ENCODE measurements at places on chromosomes 2 and 18.

DNA sequence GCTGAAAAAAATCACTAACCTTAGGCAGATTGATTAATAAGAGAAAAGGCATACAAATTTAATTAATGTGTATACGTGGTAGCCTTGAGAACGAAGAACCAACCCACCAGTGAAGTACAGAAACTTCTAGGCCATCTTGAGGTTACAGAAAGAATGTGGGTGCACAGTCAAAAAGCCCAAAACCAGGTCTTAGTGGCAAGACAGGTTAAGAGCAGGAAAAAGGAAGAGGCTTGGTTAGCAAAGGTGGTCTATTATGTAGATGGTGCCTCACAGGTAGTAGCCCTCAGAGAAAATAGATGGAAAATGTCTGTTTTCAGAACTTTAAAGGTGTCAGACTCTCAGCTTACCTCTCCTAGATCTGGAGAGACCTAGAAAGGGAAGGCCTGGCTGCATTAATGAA is 22.0 kb upstream of the SLC35G4 start:
- no peak for ATAC-seq

DNA sequence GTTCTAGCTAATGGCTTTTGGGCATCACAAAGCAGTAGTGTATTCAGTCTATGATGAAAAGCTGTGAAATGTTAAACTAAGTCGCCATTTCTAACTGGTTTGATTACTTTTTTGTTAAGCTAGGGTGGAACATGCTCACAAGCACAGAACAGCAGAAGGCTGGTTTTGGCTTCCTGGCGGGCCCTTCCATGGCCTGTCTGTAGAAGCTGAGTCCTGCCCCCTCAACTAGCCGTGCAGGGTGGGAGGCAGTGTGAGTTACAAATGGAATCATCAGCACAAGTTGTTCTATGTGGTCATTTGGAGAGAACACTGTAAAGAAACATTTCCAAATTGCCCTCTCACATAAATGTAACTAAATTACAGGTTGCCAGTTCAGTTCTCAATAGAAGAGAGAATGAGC is 290.8 kb downstream of the ALPK2 start:
- peak; percentile 35 for ATAC-seq

DNA sequence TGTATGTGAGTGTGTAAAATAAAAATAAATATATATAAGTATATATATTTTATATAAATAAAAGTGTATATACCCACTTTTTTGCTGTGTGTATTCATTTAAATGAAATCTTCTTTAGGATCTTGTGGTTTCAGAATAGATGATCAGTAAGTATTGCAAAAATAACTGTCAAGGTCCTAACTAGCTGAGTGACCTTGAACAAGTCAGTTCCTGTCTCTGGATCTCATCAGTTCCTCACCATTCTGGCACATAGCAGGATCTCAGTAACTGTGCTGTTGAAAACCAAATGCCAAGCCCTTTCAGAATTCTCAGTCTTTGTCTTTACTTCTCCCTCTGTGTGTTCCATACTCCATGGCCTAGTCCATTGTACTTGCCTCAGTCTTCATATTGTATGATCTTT is 115.3 kb upstream of the CXCR4 start:
- no peak for ATAC-seq

- no peak for ATAC-seq
Measured at GRCh38 chr2:104975371-104975770, 62.5 kb upstream of the MRPS9 start.

DNA sequence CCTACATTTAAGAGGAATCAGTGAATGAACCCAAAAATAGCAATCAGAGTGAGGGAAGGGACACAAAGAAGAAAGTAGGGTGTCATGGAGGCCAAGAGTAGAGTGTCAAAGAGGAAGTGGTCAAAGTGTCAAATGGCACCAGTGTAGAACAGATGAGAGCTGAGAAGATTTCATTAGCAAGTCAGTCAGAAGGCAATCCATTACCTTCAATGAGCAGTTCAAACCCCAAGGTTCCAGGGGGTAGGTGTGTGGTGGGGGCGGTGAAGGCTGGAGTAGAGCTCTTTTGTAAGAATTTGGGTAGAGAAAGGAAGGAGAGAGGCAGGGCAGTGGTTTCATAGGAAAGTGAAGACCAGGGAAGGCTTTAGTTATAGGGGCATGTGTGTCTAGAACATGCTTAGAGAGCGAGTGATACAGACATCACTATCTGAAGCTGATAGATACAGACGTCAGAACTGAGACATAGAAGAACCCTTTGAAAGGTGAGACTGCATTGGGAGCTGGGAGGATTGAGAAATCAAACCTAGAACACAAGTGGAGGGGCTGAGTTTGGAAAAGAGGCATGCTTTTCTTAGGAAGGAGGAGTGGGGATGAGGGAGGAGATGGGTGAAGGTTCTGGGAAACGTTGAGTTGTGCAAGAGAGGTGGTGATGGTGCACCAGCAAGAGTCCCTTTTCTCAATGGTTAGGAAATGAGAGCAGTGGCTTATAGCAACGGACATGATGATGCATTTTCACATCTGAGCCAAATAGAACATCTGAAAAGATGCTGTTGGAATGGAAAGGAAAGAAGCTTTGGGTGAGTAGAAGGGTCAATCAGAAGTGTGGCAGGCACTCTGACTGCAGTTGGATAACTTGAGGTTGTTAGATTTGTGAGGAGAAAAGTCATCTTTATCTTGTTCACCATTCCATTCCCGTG is 48.9 kb upstream of the IL1RL1 start:
- ATAC-seq: no peak

GRCh38 chr2:42102024-42102590 is 54.3 kb downstream of the PKDCC start:
- ATAC-seq: peak; percentile 60

DNA sequence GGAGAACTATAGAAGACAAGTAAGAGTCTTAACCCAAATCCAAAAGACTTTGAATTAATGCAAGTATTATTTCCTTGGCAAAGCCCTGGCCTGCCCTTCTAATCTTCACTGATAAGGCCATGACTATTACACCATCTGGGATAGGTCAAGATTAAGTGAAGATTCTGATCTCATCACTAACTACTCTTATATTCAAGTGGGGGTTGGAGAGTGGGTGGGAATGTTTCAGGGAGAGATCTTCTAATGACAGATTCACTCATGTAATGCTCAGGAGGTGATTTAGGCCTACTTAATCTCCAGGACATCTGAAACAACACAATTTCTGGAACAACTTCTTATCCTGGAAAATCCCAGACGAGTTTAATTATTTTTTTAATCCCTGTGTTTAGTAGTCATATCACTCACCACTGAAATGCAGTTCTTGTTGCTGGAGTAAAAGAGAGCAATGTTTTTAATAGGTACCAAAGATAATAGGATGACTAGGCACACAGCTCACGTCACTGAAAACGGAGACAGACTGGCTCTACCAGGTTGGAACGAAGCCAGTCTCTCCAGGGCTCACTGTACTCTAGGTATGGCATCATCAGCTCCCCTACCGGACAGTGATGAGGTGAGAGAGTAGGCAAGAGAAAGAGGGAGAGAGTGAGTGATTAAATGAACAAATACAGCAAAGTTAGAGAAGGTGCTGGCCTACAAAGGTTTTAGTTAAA is 133.1 kb downstream of the NCKAP5 start:
- peak; percentile 95 for ATAC-seq

- ATAC-seq: no peak
Measured at GRCh38 chr18:42156281-42156680, 201.2 kb downstream of the PIK3C3 start.

DNA sequence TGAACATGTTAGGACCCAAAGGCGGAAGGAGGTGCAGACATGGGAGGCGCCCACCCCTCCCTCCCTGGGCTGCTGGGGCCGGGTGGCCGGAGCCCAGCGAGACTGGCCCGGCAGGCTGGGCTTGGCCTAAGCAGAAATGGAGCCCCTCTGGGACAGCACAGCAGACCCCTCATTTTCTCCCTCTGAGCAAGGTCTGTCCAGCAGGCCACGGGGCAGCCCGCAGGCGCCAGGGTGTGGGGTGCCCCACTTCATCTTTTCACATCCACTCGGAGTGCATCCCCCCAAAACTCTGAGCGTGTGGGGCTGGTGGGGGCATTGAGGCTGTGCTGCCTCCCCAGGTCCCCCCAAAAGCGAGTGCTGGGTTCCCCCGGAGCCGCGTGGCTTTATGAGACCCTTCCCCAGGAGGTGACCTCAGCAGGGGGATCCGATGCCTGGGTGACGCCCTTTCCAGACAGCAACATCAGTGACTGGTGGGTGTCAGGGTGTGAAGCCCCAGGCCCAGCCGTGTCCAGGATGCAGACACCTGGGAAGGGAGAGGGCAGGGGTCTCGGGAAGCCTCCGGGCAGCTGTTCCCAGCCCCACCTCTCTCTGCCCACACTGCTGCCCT is 36.7 kb upstream of the GPC1 start:
- ATAC-seq: no peak

DNA sequence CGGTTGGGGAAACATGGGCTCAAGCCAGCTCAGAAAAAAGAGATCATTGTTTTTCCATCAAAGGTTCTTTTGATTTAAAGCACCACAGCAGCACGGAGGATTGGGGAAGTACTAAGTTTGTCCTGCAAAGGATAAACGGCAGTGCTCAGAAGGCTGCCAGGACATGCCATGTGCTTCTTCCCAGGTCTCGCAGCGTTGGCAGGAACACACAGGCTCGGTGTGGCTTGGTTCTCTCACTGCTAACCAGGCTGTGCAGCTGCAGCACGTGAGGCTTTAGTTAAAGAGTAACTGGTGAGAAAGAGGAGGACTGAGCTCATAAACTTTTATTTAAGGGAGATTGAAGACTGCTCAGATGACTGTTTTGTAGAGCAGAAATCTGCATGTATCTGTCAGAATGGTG is 264.3 kb downstream of the TSN start:
- no peak for ATAC-seq

DNA sequence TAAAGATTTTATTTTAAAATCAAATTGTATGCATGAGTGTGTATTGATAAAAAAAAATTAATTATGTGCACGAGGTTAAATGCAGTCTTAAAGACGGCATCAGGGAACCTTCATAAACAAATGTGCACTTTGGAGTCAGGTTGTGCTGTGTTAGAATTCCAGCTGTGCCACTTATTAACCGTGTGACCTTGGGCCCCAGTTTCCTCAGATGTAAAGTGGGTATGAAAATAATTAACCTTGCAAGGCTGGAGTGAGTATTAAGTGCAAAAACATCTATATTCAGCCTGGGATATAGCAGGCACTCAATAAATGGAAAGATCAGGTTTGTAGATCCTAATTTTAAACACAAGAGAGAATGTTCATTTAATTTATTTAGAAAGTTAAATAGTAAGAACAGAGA is 14.5 kb upstream of the MYCN start:
- no peak for ATAC-seq

DNA sequence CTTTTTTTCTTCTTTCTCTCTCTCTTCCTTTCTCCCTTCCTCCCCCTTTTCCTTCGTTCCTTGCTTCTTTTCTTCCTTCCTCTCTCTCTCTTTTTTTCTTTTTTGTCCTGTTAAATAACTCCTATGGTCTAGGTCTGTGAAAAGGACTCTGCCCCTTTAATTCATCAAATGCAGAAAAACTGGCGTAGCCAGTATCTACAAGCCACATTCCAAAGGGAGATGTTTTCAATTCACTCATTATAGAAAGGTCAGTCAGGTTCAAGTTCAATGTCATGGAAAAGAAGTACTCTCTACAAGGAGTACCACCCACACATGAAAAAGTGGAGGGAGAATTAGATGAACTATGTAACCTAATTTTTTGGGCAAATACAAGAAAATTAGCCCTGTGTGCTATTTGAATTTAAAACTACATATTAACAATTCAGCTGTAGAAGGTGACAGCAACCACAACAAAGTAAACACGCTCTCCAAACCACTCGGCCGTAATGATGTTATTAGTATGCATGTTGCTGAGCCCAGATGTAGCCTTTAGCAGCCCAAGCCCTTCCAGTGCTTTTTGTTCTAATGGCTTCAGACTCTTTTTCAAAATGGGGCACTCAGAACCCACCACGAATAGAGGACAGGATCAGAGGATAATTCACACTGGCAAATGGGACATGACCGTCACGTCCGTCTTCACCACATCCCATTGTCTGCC is 735.4 kb upstream of the FANCL start:
- ATAC-seq: no peak

DNA sequence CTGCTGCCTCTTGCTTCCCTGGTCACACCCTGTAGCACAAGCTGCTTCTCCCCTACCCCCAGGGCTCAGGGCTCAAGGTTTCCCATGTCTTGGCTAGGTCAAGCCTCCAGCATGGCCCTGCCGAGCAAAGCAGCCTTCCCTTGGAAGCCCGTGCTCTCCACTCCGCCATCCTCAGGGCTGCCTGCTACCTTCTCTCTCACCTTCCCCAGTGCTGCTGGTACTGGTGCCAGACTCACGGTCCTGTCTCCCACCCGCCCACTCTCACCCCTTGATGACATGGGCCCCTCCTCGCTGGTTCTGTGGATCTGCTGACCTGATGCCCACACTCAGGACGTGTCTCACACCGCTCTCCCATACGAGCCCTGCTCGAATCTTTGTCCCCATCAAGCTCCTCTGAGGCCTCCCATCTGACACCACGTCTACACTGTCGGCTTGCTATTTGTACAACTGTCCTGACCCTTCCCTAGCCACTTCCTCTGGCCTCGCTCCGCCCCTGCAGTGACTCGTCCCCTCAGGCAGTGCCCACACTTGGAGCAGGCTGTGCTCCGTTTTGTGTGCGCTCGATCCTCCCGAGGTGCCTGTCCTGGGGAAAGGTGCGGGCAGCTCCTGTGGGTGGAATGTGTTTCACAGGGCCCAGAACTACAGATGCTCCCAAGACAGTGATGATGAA is 49.9 kb downstream of the ZAP70 start:
- ATAC-seq: no peak

DNA sequence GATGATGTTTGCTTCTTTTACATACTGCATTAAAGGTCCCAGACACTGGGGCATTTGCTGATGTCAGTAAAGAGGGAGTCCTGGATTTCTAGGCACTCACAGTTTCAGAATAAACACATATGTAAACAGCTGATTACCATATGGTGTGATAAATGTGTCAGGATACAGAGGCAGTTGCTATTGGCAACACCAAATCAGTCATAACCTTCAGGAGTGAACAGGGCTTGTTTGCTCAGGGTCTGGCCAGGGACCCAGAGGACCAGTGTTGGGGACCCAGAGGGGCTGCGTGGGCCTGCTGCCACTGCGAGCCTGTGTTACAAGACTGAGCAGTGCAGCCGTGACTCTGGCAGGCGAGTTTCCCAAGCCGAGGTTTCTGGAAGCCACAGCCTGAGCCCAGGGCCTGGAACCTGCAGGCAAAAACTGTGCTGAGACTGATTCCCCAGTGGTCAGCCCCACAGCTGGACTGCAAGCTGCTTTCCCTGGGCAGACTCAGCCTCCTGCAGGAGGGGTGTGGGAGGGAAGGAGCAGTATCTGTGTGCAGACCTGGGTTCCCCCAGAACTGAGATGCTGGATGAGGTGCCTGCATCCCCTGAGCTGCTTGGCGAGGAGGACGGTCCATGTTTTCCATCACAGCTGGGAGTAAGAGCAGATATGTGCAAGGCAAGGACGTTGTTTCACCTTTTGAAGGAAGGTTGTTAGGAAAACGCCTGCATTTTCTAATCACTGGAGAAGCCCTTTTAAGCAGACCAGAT is 23.6 kb downstream of the ASAP2 start:
- no peak for ATAC-seq

- ATAC-seq: no peak
Measured at GRCh38 chr2:237280939-237281338, 133.0 kb downstream of the COL6A3 start.

DNA sequence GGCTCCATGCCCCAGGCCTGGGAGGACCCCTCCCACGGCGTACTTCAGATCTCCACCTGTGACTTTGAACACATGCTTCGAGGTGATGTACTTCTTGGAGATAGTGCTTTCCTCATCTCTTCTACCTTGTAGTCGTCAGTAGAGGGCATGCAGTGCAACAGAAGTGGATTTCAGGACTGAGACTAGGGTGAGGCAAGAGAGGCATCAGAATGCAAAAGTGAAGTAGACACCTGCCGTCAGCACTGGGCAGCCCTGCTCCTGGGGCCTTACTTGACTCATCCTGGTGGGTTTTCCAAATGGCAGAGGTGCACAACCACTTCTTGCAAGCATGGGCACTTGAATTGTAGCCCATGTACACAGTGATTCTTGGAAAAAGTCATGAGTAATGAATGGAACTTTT is 258.8 kb downstream of the NEDD4L start:
- no peak for ATAC-seq
